ENCODE measurements at places on chromosomes 13 and 19.

GRCh38 chr19:53019684-53020083 is 6.0 kb downstream of the ERVV-1 start:
- DNase-seq: no peak

DNA sequence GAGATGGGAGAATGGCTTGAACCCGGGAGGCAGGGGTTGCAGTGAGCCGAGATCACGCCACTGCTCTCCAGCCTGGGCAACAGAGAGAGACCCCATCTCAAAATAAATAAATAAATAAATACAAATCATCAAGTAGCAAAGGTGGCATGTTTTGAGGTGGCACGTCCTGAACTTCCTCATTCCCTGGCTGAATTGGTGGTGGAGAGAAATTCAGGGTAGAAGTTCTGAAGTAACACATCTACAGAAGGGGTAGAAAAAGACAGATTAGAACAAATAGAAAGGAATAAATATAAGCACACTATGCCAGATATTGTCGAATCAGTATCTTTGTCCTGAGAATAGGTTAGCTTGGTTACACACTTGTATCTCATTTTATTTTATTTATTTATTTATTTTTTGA is 6.3 kb downstream of the IFI30 start:
- DNase-seq: no peak

GRCh38 chr13:110811008-110811720 is 97.7 kb downstream of the ING1 start:
- no peak for DNase-seq

DNA sequence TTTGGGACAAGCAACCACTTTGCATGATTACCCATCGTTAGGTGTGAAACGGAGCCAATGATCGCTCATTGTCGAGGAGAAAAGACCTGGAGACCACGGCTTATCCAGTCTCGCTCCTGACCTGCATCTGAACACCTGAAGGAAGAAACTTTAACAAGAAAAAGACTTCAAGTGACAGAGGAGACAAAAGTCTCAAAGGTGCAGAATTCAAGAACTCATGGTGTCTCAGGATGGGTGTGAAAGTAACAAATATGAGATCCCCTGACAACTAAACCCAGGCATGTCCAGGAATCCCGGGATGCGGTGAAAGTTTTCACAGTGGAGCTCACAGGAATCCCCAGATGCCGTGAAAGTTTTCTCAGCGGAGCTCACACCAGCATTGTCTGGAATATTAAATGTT is 6.3 kb upstream of the ATP11A start:
- no peak for DNase-seq

DNA sequence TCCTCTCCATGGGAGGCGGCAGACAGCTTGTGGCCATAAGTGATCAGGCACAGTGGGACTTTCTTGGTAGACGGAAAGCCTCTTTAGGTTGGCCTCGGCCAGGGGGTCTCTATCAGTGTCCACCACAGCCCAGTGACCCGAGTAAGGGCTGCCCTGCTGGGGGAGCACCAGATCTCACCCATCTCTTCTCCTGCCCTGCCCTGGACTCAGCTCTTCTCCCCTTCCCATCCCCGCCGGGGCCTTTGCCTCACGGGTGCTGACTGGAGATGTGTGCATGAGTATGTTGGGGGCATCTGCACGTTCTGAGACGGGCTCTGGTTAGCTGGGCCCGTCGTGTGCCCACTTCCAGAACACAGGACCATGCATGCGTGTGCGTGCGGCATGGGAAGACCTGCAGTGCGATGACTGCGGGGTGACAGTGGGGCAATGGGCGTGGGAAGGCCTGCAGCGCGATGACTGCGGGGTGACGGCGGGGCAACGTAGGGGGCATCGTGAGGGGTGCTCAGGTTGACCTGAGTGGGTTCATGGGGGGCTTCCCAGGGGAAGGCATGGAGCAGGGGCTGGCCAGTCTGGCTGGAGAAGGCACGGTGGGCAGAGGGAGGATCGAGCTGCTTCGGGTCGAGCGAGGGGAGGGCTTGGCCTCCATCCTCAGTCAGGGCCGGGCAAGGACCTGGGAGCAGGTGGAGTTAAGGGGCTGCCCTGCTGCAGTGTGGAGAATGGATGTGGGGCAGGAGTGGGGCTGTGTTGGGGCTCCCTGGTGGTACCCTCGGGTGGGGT is 15.9 kb downstream of the EPN1 start:
- no peak for DNase-seq

GRCh38 chr13:66835040-66835628 is 395.0 kb downstream of the PCDH9 start:
- DNase-seq: peak; percentile 92

DNA sequence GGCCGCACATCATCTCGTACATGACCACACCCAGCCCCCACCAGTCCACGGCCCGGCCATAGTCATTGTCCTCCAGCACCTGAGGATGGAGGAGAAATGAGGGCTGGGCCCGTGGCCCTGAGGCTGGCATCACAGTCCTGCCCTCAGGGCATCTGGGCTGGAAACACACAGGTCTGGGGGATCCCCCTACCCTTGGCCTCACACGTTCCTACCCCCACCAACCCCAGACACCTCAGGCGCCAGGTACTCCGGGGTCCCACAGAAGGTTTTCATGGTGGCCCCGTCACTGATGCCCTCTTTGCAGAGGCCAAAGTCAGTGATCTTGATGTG is 9.5 kb upstream of the CCNP start:
- no peak for DNase-seq

DNA sequence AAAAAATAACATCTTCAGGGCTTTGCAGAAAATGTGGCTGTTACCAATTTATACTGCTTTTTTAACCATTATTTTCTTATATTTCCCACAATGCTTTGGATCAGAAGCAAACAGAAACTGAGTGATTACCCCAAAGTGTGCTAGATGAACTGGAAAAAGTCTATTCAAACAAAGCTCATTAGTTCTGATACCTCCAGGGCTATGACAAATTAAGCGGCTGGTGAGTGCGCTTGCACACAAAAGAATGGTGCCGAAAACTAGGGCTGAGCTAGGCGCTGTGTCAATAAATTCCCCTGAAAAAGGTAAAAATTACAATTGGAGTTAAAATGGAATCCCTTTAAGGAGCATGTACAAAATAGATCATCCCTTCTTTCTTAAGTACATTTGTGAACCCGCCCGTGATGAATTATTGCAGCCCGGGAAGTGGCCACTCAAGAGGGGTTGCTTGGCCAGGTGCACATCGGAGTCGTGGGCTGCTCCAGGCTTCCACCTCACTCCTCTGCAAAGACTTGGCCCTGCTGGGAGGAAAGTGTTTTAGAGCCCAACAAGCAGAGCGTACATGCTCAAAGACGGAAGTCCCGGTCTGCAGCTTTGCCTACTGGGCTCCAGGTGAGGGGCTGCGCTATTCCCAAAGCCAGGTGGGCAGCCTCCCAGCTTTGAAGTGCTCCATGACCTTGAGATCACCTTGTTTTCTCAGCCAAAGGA is 164.0 kb upstream of the ZNF507 start:
- DNase-seq: no peak

DNA sequence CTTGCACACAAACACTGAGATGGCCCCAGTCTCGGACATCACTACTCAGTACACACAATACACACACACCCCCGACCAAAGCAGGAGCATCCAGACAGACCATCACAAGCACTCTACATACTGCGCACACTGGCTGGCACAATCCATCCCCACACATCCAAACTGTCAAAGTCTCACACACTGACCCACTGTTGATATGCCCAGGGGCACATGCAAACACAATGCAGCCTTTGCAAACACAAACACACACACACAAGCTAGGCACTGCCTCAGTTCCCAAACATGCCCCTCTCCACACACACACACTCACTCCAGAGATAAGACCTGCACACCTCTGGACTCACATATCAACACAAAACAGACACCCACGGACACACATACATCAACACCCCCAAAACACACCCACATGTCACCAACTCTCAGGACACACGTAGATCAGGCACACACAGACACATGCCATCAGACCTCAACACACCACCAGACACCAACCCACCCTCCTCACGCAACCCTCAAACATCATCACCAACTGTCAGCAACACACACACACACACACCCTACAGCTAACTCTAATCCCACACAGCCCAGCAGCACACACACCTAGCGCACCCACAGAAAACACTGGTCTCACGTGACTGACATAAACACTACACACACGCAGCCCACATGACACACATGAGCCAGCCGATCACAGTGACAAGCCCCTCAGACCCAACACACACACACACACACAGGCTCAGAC is 1.9 kb downstream of the BBC3 start:
- DNase-seq: no peak

- DNase-seq: no peak
Measured at GRCh38 chr13:27966641-27967202, 2.4 kb downstream of the CDX2 start.

- no peak for DNase-seq
Measured at GRCh38 chr19:6065685-6066374, 44.5 kb downstream of the RFX2 start.

DNA sequence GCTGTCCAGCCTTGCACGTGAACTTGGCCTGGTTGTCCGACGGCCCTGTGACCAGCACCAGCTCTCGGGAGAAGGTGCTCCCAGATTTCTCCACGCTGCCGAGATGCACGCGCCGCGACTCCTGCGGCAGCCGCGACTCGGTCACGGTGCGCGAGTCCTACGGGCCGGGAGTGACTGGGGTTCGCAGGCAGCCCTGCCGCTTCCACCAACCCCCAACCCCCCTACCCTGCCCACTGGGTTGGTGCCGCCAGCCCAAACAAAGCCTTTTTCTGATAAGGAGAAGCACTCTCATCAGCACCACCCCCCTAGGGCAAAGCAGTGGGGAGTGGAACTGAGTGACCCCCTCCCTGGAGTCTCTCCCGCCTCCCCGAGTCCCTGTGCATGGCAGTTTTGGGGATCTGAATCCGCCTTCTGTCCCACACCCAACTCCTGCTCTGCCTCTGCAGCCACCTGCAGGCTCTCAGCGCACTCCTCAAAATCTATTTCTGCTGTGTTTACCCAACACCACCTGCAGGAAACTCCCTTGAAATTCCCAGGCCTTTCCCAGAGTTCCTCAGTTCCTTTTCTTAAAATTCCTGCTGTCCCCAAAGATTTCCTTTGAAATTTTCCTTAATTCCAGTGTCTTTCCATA is 6.2 kb downstream of the NPHS1 start:
- peak; percentile 47 for DNase-seq

DNA sequence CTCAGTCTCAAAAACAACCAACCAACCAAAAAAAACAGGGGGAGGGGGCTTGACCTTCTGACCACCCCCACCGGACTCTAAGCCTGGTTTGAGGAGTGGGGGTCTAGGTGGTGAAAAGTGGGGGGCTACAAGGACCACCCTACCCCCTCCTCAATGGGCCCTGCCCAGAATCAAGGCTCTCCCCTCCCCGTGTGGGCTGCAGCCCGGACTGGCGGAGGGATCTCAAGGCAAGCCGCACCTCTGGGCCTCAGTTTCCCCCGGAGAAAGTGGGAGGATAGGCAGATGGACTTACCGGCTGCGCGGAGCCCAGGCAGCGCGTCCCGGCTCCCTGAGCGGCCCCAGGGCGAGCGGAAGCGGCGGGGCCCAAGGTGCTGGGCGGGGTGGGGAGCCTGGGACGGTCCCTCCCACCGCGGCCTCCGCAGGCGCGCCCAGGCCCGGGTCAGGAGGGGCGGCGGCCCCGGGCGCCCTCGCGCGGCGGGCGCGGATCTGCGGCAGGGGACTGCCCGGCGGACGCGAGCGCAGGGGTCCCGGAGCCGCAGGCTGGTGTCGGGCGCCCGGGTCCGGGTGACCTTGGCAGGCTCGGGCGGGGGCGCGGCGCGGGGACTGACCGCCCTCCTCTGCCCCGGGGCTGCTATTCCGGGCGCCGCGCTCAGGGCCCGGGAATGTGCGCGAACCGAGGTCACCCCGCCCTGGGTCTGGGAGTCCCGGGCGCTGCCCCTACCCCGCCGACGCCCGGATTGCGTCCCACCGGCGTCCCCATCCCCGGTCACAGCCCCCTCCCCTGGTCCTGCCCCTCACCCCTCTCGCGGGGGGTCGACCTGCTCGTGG is at the start of gene ADAMTSL5:
ADAMTSL5 (minus strand) TSS at position 349 of the 828 bp plus-strand sequence. CDS start 2,076 bp downstream, outside the sequence.
- DNase-seq: no peak

- peak; percentile 65 for DNase-seq
Measured at GRCh38 chr13:94416454-94417080, 62.9 kb downstream of the DCT start.

DNA sequence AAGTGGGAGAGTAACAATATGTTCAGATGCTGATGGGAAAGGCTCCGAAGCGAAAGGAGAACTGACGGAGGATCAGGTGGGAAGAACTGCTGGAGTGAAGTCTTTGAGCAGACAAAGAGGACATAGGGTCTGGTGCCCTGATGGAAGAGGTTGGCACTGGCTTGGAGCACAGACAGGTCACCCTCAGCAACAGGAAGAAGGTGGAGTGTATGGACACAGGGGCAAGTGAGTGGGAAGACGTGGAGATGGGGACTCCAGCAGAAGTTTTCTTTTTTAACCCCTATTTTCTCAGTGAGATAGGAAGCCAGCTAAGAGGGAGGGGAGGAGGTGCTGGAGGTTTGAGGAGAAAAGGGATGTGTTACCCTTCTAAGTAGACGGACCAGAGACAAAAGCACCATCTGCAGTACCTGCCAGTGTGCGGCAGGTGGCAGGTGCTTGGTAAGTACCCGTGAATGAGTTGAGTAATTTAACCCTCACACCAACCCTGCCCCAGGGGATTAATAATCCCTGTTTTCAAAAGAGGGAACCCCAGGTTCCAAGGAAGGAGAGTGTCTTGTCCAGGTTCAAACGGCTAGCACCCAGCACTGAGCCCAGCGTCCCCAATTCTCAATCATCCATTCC is 11.2 kb downstream of the HAS1 start:
- peak; percentile 5 for DNase-seq
